ENCODE measurements at places on chromosomes 5 and 9.

DNA sequence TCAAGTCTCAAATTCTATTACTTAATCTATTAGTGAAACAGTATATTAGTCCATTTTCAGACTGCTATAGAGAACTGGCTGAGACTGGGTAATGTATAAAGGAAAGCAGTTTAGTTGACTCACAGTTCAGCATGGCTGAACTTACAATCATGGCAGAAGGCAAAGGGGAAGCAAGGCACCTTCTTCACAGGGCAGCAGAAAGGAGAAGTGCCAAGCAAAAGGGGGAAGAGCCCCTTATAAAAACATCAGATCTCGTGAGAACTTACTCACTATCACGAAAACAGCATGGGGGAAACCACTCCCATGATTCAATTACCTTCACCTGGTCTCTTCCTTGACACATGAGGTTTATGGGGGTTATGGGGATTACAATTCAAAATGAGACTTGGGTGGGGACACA is 67.9 kb upstream of the CHSY3 start:
- H3K4me1 ChIP-seq: no peaks in the 10 kb centered on the region
- no peaks in the 10 kb centered on the region for H3K27me3 ChIP-seq
- H3K4me3 ChIP-seq: no peak overlapping the region
- no peak for DNase-seq
- no peak overlapping the region for H3K27ac ChIP-seq

- DNase-seq: no peak
- H3K4me3 ChIP-seq: no peak overlapping the region
- H3K27ac ChIP-seq: no peak overlapping the region
- H3K4me1 ChIP-seq: no peaks in the 10 kb centered on the region
- H3K27me3 ChIP-seq: no peaks in the 10 kb centered on the region
- no peaks in the 10 kb centered on the region for H3K36me3 ChIP-seq
Observed at GRCh38 chr5:149156435-149157083, 15.3 kb downstream of the ABLIM3 start.

- H3K27ac ChIP-seq: no peak overlapping the region
- H3K27me3 ChIP-seq: no peaks in the 10 kb centered on the region
- H3K4me3 ChIP-seq: no peak overlapping the region
- H3K36me3 ChIP-seq: no peaks in the 10 kb centered on the region
Observed at GRCh38 chr5:132098151-132098594, 24.6 kb downstream of the CSF2 start.

- DNase-seq: no peak
- H3K4me3 ChIP-seq: no peak overlapping the region
- H3K36me3 ChIP-seq: no peaks in the 10 kb centered on the region
- H3K27ac ChIP-seq: no peak overlapping the region
- H3K27me3 ChIP-seq: no peaks in the 10 kb centered on the region
- H3K4me1 ChIP-seq: no peaks in the 10 kb centered on the region
Observed at GRCh38 chr5:12313602-12314001, 409.4 kb upstream of the CTNND2 start.

DNA sequence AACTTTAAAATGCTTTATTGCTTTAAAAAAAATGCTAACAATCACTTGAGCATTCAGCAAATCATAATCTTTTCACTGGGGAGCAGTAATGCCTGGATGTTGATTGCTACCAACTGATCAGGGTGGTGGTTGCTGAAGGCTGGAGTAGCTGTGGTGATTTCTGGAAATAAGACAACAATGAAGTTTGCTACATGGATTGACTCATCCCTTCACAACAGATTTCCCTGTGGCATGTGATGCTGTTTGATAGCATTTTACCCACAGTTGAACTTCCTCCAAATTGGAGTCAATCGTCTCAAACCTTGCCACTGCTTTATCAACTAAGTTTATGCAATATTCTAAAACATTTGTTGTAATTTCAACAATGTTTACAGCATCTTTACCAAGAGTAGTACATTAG is 83.3 kb downstream of the MLLT3 start:
- H3K27me3 ChIP-seq: no peaks in the 10 kb centered on the region
- no peak for DNase-seq
- H3K4me1 ChIP-seq: no peaks in the 10 kb centered on the region

GRCh38 chr5:143220748-143221251 is 182.7 kb downstream of the NR3C1 start:
- no peak overlapping the region for H3K27ac ChIP-seq
- DNase-seq: no peak
- H3K4me1 ChIP-seq: peaks cover 34% of the 10 kb centered on the region
- no peaks in the 10 kb centered on the region for H3K27me3 ChIP-seq
- H3K4me3 ChIP-seq: no peak overlapping the region

DNA sequence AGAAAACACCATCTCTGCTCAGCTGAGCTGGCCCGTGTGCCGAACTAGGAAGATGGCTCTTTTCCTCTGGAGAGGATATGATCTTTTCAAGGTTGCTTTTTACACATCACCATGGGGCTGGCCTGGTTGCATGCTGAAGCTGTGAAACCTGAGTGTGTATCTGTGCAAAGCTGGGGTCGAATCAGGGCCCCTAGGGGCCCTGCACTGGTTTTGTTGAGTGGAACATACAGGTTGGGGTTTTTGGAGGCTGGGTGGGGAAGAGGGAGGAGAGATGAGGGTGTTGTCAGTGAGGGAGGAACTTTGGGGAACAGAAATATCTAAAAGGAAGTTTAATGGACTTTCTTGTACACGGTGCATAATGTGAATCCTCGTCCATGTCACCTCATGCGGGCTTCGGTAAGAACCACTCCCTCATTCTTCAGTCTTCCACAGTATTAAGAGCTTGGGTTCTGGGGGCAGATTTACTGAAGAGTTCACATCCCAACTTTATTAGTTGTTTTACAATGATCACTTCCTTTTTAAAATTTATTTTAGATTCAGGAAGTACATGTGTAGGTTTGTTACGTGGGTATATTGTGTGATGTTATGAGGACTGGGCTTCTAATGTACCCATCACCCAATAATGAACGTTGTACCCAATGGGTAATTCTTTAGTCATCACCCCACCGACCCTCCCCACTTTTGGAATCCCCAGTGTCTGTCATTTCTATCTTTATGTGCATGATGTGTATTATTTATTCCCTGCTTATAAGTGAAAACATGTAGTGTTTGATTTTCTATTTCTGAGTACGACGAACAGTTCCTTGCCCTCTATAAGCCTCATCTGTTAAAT is 238.2 kb downstream of the NR3C1 start:
- no peak for DNase-seq
- H3K36me3 ChIP-seq: no peaks in the 10 kb centered on the region
- H3K4me3 ChIP-seq: no peak overlapping the region

Measured in B cell (primary cell).